ENCODE measurements at places on chromosomes 7 and 10.
A peak's percentile ranks its signal among the peaks of the same experiment; 100 is the strongest.

DNA sequence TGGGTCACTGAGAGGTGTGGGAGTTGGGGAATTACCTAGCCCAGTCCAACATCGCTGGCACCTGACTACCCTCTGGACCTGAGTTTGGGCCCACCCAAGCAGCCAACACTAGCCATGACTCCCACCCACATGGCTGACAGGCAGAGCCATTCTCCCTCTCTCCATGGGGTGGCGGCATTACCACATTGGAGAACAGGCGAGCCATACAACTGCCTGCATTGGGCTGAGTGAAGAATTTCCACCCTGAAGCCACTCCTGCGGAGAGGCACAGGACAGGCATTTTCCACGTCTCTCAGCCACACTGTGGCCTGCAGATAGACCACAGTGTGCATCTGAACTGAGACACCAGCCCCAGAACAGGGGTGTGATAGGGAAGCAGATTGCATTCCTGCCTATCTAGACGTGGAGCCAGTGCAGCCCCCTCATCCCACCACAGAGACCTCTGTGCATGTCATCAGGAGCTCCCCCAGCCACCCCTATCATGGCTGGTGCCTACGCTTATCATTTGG, 58.2 kb upstream of the ANTXRL start:
- peak; percentile 78 for DNase-seq

GRCh38 chr10:96714031-96714590, 6.2 kb downstream of the PIK3AP1 start:
- DNase-seq = no peak

- no peak for DNase-seq
Observed at GRCh38 chr7:159022238-159022993, 122.3 kb downstream of the VIPR2 start.

- DNase-seq = no peak
Observed at GRCh38 chr10:104601166-104601565, 39.9 kb upstream of the SORCS3 start.

DNA sequence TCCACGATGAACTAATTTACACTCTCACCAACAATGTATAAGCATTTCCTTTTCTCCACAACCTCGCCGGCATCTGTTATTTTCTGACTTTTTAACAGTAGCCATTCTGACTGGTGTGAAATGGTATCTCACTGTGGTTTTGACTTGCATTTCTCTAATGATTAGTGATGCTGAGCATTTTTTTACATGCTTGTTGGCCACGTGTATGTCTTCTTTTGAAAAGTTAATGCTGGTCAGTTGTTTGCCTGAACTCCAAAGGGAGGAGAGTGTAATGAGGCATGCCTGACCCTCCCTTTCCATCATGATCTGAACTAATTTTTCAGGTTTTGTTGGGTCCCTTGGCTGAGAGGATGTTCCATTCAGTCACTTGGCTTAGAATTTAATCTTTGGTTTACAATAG, 50.7 kb upstream of the SVIL start:
- DNase-seq = no peak

DNA sequence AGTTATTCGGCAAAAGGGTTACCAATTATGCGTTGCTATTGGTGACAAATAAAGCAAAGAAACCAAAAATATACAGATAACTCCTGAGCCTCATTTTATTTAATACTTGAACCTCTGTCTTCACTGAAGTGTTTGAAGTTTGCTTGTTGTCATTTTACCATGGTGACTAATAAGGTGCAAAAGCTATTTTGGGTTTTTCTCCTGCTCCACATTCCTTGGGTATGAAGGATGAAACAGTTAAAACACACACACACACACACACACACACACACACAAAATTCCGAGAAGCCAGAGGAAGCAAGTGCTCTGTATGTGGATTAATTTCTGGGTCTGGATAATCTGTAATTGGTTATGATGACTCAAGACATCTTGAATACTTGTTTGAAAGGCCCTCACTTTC, 246.5 kb downstream of the COBL start:
- no peak for DNase-seq

- DNase-seq = no peak
Observed at GRCh38 chr7:20798081-20798693, 11.5 kb upstream of the SP8 start.

GRCh38 chr7:126803060-126803665, 449.6 kb downstream of the GRM8 start:
- peak; percentile 73 for DNase-seq

DNA sequence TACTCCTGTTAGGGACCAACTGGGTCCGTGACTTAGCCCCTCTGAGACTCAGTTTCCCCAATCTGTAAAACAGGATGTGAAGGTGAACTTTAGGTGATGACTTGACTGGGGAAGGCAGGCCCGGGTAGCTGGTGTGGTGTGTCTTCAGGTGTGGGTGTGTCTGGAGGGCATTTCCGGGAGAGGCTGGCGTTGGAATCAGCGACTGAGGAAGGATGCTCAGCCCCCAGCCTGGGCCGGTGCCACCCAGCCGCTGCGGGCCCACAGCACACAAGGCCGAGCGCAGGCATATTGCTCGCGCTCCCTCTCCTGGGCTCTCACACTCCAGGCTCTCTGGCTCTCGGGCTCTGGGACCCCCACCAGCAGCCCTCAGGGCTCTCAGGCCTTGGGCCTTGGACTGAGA, 31.7 kb upstream of the CNPY1 start:
- no peak for DNase-seq

DNA sequence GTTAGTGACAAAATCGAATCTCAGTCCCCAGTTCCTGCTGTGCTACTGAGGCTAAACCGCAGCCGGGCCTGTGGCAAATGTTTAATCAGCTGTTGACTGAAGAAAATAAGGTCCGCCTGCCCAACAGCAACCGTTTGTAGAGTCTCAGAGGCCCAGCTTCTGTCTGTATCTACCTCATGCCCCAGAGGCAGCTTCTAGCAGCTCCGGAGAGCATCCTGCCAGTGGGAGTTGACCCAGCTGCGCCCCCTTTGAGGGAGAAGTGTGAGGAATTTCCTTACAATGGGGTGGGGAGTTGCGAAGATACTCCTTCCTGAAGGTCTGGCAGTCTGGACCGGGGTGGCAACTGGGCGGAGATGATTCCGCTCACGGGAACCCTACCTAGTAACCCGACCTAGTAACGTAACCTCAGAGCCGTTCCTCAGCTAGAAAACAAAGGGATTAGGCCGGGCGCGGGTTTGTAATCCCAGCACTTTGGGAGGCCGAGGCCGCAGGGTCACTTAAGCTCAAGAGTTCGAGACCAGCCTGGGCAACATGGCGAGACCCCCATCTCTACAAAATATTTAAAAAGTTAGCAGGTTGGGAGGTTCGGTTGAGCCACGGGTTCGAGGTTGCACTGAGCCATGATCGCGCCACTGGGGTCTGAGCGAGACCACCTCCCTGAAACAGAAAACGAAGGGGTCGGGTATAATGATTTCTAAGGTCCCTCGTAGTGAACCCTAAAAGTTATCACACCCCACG, 846 bp upstream of the ZNF775 start:
- DNase-seq = peak; percentile 85

DNA sequence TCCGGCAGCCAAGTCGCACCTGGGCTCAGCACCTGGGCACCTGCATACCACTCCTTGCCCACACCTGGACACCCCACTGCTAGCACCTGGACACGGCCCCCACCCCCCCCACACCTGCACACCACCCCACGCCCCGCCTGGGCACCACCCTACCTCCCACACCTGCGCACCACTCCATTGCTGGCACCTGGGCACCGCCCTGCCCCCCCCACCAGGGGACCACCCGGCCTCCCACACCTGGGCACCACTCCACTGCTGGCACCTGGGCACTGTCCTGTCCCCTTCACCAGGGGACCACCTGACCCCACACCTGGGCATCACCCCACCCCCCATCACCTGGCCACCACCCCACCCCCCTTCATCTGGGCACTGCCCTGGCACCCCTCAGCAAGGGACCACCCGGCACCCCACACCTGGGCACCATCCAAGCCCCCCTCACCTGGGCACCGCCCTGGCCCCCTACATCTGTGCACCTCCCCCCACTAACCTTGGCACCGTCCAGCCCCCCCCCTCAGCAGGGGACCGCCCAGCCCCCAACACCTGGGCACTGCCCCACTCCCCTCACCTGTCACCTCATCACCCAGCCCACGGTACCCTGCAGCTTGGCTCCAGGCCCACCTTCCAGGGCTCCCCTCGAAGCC, 33.8 kb upstream of the RNF32 start:
- DNase-seq = no peak

- no peak for DNase-seq
Observed at GRCh38 chr7:37337522-37337921, 111.1 kb downstream of the ELMO1 start.

GRCh38 chr7:7672545-7673239, 32.1 kb downstream of the UMAD1 start:
- DNase-seq = no peak

DNA sequence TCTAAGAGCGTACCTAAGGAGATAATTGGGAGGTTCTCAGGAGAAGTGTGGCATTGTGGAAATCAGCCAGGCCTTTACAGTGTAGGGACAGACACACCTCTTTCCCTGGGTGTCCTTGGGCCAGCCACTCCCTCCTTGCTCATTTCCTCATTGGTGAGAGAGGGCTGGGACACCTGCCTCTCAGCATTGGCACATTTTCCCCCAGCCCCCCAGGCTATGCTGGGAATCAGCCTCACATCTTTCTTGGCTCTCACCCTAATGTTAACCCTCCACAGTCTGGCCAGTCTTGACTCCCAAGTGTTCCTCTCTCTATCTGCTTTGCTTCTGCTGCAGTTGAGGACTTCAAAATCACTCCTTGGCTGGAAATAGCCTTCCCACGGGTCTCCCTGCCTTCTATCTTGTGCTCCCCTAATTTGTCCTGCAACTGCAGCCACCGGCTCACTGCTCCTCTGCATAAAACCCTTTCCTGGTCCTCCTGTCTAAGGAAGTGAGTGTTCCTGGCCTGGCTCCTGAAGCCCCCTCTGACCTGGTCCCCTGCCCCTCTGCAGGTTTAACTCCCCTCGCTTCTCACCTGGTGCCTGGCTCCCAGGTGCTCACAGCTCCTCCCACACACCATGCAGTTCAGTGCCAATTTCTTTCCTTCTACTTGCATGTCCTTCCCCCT, 15.8 kb downstream of the TBXAS1 start:
- DNase-seq = no peak

- DNase-seq = peak; percentile 35
Observed at GRCh38 chr7:40221836-40222235, 87.0 kb downstream of the SUGCT start.

- DNase-seq = no peak
Observed at GRCh38 chr10:17586821-17587234, 30.3 kb downstream of the HACD1 start.

DNA sequence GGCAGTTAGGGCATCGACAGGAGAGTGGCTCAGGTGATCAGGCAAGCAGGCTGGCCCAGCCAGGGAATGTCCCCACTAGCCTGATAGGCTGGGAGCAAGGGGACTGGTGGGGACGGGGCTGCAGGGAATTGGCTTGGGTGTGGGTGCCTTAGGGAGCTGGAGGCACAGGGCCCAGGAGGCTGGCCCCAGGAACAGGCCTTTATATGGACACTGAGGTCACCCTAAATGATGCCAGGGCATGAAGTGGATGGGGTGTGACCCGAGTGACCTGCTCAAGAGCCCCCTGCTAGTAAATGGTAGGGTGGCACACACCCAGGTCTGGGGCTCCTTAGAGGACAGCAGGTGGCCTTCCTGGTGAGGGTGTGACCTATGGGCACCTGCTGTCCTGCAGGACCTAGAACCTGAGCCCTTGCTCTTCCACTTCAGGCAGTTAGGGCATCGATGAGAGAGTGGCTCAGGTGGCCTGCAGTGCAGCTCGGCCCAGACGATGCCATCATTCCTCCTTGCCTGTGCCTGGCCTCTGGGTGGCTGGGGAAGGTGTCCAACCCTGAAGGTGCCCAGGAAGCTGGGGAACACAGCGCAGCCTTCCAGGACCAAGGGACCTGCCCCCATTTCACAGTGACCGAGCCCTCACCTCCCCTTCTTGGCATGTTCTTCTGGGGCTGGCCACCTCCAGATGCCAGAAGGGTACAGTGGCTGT, 51.7 kb upstream of the LEP start:
- no peak for DNase-seq

- DNase-seq = no peak
Observed at GRCh38 chr7:4616116-4616515, 66.0 kb upstream of the FOXK1 start.

GRCh38 chr10:2839081-2839725, 228.1 kb upstream of the PFKP start:
- DNase-seq = peak; percentile 13

DNA sequence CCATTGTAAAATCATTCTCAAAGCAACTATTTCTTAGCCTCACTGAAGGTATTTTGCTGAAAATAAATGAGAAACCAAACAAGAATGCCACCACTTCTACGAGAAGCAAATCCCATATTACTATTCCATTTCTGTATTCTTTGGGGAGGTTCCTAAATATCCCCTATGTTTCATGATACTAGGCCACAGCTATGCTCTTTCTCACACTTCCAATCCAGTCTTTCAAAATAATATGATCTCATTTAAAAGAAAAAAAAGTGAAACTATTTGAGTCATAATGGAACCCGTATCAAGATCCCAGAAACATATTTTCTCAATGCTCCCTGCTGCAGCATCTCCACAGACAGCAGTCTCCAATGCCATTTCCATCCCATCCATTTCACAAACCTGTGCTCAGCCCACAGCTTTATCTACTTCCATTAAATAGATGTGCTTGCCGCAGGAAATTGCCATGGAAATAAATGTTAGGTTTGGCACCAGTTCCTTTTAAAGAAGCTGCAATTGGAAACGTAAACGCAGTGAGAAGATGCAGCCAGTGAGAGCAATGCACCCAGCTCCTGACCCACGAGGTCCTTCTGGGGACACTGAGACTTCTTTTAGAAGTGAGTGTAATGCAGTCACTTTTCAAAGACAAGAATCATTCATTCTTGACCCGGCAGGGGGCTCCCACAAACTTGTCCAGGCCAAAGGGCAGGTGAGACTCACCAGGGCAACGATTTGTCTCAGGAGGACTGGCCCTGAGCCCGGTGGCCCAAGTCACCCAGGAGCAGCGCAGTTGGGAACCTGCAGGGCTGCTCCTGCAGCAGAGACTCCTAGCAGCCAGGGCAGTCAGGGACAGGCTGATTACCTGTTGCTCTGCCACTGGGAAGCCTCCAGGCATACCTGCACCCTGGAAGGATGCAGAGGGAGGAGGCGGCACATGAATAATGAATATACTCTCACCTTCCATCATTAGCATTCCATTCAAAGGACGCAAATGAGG, 99.6 kb downstream of the C10orf90 start:
- no peak for DNase-seq

- DNase-seq = no peak
Observed at GRCh38 chr7:147071536-147071935, 954.9 kb downstream of the CNTNAP2 start.

GRCh38 chr10:13349463-13350274, 1.6 kb upstream of the SEPHS1 start:
- DNase-seq = peak; percentile 79

GRCh38 chr7:28621369-28621841, 209.1 kb downstream of the CREB5 start:
- DNase-seq = no peak

GRCh38 chr7:4115941-4116610, 566.0 kb upstream of the FOXK1 start:
- no peak for DNase-seq

- peak; percentile 34 for DNase-seq
Observed at GRCh38 chr10:48545462-48546145, 59.3 kb downstream of the ARHGAP22 start.

All from umbilical cord (tissue), 2 donors.